Lung (tissue), 17 donors: ENCODE measurements at places on chromosomes 16 and 17.
A peak's percentile ranks its signal among the peaks of the same experiment; 100 is the strongest.

DNA sequence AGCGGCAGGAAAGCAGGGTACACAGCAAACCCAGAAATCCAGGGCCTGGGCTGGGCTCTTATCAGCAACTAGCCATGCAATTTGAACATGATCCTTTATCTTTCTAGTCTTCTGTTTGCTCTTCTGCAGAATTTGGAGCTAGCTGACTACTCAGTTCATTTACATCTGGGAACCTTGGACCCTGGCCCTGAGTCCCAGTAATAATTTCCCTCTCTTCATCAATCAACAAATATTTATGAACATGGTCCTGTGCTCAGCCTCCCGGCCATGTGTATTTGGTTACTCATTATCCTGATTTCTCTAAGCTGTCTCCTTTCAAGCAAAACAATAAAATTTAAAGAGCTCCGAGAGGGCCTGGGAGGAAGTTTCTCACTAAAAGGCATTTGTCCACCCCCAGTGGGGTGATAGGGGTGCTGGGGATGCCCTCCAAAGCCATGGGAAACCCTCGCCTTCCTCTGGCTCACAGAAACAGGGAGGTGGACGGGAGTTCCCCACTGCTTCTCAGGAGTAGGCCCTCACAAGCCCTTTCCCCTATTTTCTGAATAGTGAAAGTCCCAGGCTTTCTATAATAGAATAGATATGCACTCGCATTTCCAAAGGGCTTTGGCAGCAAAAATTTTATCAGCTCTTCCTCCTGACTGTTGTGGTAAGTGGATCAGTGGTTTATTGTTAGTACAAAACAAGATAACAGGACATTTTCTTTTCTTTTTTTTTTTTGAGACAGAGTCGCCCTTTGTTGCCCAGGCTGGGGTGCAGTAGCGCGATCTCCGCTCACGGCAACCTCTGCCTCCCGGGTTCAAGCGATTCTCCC lies 6.9 kb upstream of the WDR59 start:
- H3K4me1 ChIP-seq = peaks cover 6% of the 10 kb centered on the region
- H3K4me3 ChIP-seq = no peak overlapping the region
- H3K36me3 ChIP-seq = no peaks in the 10 kb centered on the region
- DNase-seq = peak; percentile 73
- no peaks in the 10 kb centered on the region for H3K27me3 ChIP-seq

- no peak for DNase-seq
- H3K27me3 ChIP-seq = no peaks in the 10 kb centered on the region
- no peak overlapping the region for H3K27ac ChIP-seq
- H3K4me3 ChIP-seq = no peak overlapping the region
These were observed 22.4 kb upstream of the SMIM36 start for GRCh38 chr17:55533608-55534007.

DNA sequence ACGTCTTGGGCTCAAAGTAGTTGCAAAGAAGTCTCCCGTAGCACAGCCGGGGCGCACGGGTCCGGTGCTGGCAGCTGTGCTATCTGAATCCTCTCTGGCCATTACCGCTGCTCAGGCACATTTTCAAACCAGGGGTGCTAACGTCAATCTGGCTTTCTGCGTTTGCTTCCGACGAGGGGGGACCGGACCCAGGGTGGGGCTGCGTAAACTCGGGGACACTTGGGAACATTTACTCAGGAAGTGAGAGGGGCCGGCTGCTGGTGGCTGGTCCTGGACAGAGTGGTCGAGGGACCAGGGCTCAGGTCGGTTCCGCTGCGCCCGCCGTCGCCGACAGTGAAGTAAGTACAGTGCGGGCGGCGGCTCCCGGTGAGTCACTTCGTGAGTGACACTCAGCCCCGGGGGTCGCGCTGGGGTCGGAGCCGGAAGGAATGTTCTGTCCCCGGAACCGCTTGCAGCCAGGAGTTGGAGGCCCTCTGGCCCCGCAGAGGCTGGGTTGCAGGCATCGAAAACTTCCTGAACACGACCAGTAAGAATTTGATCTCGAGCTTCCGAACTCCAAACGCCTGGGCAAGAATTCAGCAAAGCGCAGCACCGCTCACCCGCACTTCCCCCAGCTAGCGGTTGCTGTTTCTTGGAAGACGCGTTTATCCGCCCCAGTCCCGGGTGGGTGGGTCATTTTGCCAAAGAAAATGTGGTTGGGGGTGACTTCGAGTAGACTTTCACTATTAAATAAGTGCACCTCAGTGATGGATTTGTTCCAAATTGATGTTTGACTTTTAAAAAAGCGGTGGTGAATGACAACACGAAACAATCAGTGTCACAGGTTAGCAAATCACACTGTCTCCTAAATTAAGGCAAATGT lies 1.4 kb upstream of the HS3ST3B1 start:
- no peak overlapping the region for H3K4me3 ChIP-seq
- H3K27ac ChIP-seq = no peak overlapping the region
- no peaks in the 10 kb centered on the region for H3K36me3 ChIP-seq
- DNase-seq = peak; percentile 55
- H3K4me1 ChIP-seq = peaks cover 9% of the 10 kb centered on the region

- H3K4me3 ChIP-seq = no peak overlapping the region
- H3K27me3 ChIP-seq = no peaks in the 10 kb centered on the region
- H3K36me3 ChIP-seq = no peaks in the 10 kb centered on the region
These were observed 85.3 kb upstream of the NSRP1 start for GRCh38 chr17:30031214-30031869.

GRCh38 chr17:59837308-59838051 lies 55.3 kb downstream of the TUBD1 start:
- H3K4me3 ChIP-seq = peak overlapping the region; percentile 35
- H3K36me3 ChIP-seq = peaks cover 3% of the 10 kb centered on the region
- H3K4me1 ChIP-seq = peaks cover 14% of the 10 kb centered on the region
- H3K27me3 ChIP-seq = no peaks in the 10 kb centered on the region
